ENCODE measurements at places on chromosomes 11 and 22. TPM values are rescaled to one million over a fixed set of nuclear protein-coding genes. Genes with fewer than 3 reads are reported as not detected.
A peak's percentile ranks its signal among the peaks of the same experiment; 100 is the strongest.

Gene APOL6
- total RNA-seq, result 49.2 TPM

GRCh38 chr11:10629411-10630002, 61.0 kb upstream of the LYVE1 start:
- H3K4me3 ChIP-seq, result no peak overlapping the region
- no peaks in the 10 kb centered on the region for H3K27me3 ChIP-seq
- no peak overlapping the region for H3K27ac ChIP-seq

DNA sequence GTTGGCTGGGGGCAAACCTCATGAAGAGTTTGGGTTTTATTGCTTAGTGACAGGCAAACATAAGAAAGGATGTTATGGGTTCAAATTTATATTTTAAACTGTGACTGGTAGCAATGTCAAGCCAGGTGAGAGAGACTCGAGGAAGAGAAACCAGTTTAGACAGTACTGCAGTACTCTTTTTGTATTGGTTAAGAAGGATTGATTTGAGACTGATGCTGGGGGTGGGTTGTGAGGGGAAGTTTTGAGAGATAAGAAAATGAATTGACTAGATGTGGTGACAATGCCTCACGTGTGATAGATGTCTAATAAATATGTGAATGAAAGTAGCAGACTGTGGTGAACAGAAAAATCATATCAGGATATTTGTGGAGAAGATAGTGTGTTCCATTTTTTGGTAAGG, 142.4 kb downstream of the DDX10 start:
- no peak overlapping the region for H3K27ac ChIP-seq
- no peaks in the 10 kb centered on the region for H3K36me3 ChIP-seq
- DNase-seq, result no peak
- no peaks in the 10 kb centered on the region for H3K4me1 ChIP-seq

Gene CCDC157
- total RNA-seq, result 3.9 TPM

DNA sequence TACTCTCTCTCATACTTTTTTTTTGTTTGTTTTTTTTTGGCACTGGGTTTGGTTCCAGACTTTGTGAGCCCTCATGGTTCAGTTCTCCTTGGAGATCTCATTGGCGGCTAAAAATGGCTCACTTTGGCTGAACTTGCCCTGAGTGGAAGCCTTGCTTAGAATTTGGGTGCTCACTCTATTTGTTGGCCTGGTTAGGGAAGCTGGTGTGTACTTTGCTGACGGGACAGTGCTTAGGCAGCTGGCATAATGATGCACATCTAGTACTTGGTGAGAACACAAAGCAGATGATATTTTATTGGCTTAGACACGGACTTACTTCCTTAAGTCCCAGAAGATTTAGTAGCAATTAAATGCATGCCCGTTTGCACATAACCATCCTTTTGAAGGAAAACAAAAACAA, 66.5 kb upstream of the GRAMD1B start:
- no peaks in the 10 kb centered on the region for H3K4me1 ChIP-seq
- no peaks in the 10 kb centered on the region for H3K36me3 ChIP-seq
- no peak overlapping the region for H3K4me3 ChIP-seq
- H3K27ac ChIP-seq, result no peak overlapping the region

DNA sequence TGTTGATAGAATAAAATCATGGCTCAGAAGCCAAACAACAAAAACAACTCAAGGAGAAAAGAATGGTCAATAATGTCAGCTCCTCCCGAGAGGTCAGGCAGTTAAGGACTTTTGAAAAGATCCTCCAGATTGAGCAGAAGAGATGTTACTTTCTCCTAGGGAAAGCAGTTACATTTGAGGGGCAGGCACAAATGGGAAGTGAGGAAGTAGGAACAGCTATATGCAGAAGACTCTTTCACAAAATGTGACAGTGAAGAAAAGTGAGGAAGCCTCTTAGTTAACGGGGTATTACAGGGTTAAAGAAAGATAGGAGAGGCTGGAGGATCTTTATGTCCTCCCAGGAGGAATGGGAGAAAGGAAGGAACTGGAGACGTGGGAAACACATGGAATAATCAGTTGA, 3.4 kb downstream of the DCHS1 start:
- no peaks in the 10 kb centered on the region for H3K36me3 ChIP-seq
- H3K4me1 ChIP-seq, result peaks cover 9% of the 10 kb centered on the region
- no peaks in the 10 kb centered on the region for H3K27me3 ChIP-seq
- no peak overlapping the region for H3K4me3 ChIP-seq
- no peak for DNase-seq

Gene OR2D2
- 0.24 TPM for total RNA-seq

DNA sequence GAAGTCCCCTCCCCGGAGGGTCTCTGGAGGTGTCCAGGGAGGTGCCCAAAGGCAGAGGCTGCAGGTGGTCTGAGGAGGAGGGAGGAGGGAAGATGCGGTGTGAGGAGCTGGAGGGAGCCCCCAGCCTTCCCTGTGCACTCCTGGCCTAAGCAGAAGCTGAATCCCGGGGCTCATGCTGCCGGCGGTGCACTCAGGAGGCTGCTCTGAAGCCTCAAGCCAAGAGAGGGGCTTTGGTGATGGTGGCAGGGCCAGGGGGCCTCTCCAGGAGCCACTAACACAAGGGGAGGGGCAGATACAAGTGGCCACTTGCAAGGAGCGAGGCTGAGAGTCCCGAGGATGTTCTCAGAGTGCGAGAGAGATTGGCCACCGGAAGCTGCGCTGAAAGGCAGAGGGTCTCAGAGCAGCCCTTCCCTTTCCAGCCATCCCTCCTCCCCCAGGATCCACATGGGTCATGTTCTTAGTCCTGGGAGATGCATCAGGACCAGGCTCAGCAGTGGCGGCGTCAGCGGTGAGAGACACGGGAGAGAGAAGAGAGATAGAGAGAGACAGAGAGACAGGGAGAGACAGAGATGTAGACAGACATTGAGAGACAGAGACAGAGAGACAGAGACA, 774 bp upstream of the MRGPRG start:
- no peak overlapping the region for H3K4me3 ChIP-seq
- H3K27ac ChIP-seq, result no peak overlapping the region
- DNase-seq, result peak; percentile 66
- H3K27me3 ChIP-seq, result peaks cover 88% of the 10 kb centered on the region
- peaks cover 5% of the 10 kb centered on the region for H3K4me1 ChIP-seq
- H3K36me3 ChIP-seq, result no peaks in the 10 kb centered on the region

DNA sequence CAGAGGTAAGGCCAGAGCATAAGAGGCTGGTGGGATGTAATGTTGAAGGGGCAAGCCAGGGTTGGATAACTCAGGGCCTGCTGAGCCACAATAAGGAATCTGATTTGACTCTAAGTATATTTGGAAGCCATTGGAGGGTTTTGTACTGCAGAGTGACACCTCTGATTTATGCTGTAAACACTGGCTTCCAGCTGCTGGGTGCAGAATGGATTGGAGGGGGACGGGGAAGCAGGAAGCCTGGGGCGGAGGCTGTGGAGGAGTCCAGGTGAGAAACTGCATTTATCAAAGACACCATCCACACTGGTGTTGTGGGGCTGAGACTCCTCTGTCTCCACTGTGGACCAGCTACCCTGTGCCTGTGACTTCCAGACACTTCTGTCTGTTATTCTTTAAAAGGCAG, 26.8 kb downstream of the MIAT start:
- H3K27ac ChIP-seq, result no peak overlapping the region
- no peaks in the 10 kb centered on the region for H3K36me3 ChIP-seq
- DNase-seq, result no peak
- H3K4me1 ChIP-seq, result no peaks in the 10 kb centered on the region
- no peak overlapping the region for H3K4me3 ChIP-seq

Gene OR2AG2
- 0.20 TPM for total RNA-seq

DNA sequence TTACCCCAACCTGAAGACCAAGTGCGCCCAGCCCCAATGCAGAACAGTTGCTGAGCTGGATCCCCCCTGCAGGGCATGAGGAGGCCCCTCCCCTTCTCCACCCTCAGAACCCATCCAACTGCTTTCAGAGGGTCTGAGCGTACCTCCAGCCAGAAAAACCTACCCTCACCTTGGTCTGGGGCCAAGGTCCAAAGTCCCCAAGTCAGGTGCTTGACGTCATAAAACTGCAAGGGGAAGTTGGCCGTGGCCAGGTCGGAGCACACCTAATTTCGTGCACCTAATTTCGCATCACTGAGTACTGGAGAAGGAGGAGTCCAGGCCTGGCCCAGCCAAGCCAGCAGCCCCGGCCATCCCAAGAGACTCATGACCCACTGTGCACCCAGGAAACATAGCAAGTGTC, 289.8 kb downstream of the CTTN start:
- H3K27ac ChIP-seq, result no peak overlapping the region
- H3K27me3 ChIP-seq, result no peaks in the 10 kb centered on the region
- no peak for DNase-seq
- no peaks in the 10 kb centered on the region for H3K4me1 ChIP-seq
- no peak overlapping the region for H3K4me3 ChIP-seq
- no peaks in the 10 kb centered on the region for H3K36me3 ChIP-seq

- peaks cover 49% of the 10 kb centered on the region for H3K27me3 ChIP-seq
- H3K36me3 ChIP-seq, result no peaks in the 10 kb centered on the region
- peaks cover 21% of the 10 kb centered on the region for H3K4me1 ChIP-seq
- DNase-seq, result no peak
- no peak overlapping the region for H3K27ac ChIP-seq
Observed at GRCh38 chr11:57462597-57462996, 2.3 kb downstream of the RTN4RL2 start.

GRCh38 chr22:22201185-22201929, 43.2 kb upstream of the VPREB1 start:
- no peak overlapping the region for H3K27ac ChIP-seq
- H3K4me3 ChIP-seq, result no peak overlapping the region
- no peaks in the 10 kb centered on the region for H3K4me1 ChIP-seq
- H3K27me3 ChIP-seq, result no peaks in the 10 kb centered on the region
- peak; percentile 55 for DNase-seq
- H3K36me3 ChIP-seq, result no peaks in the 10 kb centered on the region

DNA sequence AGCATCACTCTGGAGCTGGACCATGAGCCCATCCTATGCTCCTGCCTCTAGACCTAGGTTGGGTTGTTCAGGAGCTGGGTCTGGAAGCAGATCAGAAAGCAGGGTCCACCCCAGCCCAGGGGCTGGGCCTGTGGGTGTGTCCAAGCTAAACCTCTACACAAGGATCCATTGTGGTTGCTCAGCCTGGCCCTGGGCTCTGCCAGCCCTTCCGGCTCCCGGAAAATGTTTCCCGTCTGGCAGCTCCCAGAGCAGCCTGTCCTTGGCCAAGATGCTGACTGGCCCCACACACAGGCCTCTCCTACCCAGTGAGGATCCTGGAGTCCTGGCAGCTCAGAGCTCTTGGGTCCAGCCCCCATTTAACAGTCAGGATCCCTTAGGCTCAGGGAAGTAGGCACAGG, 35.3 kb upstream of the FCHSD2 start:
- peak overlapping the region; percentile 19 for H3K27ac ChIP-seq
- no peaks in the 10 kb centered on the region for H3K36me3 ChIP-seq
- H3K4me1 ChIP-seq, result peaks cover 7% of the 10 kb centered on the region
- no peaks in the 10 kb centered on the region for H3K27me3 ChIP-seq
- DNase-seq, result no peak

DNA sequence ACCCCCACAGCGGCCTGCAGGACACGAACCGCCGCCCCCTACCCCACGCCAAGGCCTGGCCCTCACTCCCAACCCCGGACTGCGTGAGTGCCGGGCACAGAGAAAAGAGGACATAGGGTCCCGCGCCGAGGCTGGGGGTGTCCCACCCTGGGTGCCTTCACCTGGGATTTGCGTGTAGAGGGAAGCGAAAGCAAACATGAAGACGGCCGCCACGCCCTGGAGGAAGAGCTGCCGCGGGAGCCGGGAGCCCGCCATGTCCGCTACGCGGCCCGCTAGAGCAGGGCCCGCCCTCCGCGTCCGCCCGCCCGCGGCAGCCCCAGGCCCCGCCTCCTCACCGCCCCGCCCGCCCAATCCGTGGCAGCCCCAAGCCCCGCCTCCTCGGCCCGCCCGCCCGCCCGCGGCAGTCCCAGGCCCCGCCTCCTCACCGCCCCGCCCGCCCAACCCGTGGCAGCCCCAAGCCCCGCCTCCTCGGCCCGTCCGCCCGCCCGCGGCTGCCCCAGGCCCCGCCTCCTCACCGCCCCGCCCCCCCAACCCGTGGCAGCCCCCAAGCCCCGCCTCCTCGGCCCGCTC, at the start of gene LMF2:
LMF2 (minus strand) TSS at position 282 of the 570 bp plus-strand sequence; CDS start at position 255, 27 bp downstream.
- H3K36me3 ChIP-seq, result peaks cover 33% of the 10 kb centered on the region
- H3K4me1 ChIP-seq, result peaks cover 17% of the 10 kb centered on the region
- peak within 1 kb of the TSS; percentile 90 for H3K4me3 ChIP-seq

- no peaks in the 10 kb centered on the region for H3K27me3 ChIP-seq
- H3K4me3 ChIP-seq, result no peak overlapping the region
- no peaks in the 10 kb centered on the region for H3K36me3 ChIP-seq
- H3K27ac ChIP-seq, result no peak overlapping the region
- H3K4me1 ChIP-seq, result no peaks in the 10 kb centered on the region
- no peak for DNase-seq
Observed at GRCh38 chr11:90235526-90235925, 12.7 kb upstream of the CHORDC1 start.

DNA sequence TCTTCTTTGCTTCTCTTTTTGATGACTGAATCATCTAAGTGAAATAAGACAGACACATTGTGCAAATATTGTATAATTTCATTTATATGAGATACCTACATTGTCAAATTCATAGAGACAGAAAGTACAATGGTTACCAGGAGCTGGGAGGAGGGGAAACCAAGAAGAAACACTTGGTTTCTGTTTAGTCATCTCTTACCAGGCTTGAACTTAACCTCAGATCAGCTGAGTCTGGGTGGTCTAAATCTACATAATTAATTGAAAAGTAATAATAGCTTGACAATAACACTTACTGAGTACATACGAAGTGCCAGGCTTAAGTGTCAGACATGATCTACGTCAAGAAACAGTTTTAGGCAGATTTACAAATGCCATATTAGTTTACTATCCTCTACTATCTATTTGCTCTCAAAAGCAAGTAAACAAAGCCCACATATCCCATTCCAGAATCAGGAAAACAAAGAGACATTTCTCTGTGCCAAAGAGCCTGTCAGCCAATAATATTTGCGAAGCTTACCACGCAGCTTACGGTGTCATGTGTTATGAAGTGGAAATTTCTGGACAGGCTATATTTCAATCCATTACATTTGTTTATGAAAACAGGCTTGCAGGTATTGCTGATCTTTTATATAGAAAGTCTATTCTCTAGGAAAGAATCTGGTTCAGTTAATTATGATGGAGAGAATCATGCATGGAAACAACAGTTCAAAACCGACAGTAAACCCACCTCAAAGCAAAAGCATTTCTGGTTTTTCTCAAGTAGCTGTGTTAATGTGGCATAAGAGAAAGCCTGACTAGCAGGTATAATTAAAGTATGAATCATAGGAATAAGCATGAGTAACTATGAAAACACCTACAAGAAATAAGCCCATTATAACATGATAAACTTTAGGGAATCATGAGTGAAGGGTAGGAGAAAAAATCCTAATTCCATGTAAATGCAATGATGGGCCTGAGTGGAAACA, 2.7 kb upstream of the ARHGAP42 start:
- H3K4me1 ChIP-seq, result peaks cover 3% of the 10 kb centered on the region
- no peak overlapping the region for H3K27ac ChIP-seq
- no peak overlapping the region for H3K4me3 ChIP-seq

Gene SCGB1C1
- not detected for total RNA-seq

GRCh38 chr11:30322191-30322590, 713 bp upstream of the ARL14EP start:
- peak overlapping the region; percentile 71 for H3K4me3 ChIP-seq
- no peaks in the 10 kb centered on the region for H3K36me3 ChIP-seq
- H3K27me3 ChIP-seq, result peaks cover 3% of the 10 kb centered on the region
- H3K27ac ChIP-seq, result no peak overlapping the region
- no peaks in the 10 kb centered on the region for H3K4me1 ChIP-seq
